ENCODE measurements at places on chromosomes 2 and 18.

- no peak for DNase-seq
Observed at GRCh38 chr2:189267491-189267890, 87.9 kb upstream of the COL5A2 start.

GRCh38 chr18:43620936-43621335, 343.6 kb upstream of the SYT4 start:
- DNase-seq: no peak

- DNase-seq: no peak
Observed at GRCh38 chr2:121245120-121245820, 39.7 kb downstream of the TFCP2L1 start.

GRCh38 chr2:3302751-3303582, 74.7 kb downstream of the EIPR1 start:
- no peak for DNase-seq

DNA sequence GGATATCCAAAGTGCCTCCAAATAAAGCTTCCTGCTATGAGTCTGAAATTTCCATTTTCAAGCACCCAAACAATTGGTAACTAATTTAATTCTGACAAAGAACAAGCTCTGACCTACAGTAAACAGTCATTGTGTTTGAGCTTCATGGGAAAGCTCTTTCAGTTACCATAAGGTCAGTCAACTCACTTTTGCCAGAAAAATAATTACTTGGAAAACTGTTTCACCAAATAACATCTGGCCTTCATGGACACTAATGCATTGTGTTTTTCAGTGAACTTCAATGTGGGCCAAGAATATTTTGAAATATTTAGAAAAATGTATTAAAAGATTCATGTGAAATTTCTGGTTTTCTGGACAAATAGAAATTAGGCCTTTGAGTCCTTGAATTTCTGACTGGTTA, 369.9 kb downstream of the GALR1 start:
- no peak for DNase-seq

- no peak for DNase-seq
Observed at GRCh38 chr2:109105113-109105512, 23.9 kb upstream of the SH3RF3 start.

- DNase-seq: peak; percentile 35
Observed at GRCh38 chr2:176096986-176097819, 2.4 kb upstream of the HOXD12 start.

DNA sequence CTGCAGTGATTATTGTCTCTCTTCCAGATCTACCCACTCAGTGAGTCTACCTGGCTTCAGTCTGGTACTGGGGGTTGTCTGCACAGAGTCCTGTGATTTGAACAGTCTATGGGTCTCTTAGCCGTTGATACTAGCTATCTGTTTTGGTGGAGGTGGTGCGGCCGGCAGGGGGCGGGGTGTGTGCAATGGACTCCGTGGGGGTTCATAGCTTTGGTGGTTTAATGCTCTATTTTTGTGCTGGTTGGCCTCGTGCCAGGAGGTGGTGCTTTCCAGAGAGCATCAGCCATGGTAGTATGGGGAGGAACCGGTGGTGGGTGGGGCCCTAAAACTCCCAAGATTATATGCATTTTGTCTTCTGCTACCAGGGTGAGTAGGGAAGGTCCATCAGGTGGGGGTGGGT, 1120.1 kb upstream of the FAM98A start:
- no peak for DNase-seq

DNA sequence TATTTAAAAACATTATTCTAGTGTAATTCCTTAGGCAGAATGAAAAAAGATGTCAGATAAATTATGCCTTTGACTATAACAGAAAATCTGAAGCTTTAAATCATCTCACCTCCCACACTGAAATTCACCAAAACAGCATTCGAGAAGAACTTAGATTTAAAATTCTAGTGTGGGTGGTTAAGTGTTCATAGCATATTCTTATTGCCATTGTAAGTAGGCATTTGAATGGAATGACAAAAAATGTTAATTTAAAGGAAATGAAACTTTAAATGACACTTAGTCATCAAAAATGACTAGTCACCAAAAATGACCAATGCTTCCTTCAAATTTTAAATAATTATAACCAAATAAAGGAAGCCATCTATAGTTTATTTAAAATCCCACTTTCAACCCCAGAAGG, 7.0 kb upstream of the ZNF407 start:
- DNase-seq: no peak

- no peak for DNase-seq
Observed at GRCh38 chr2:176157499-176158185, 535 bp downstream of the HOXD3 start.

DNA sequence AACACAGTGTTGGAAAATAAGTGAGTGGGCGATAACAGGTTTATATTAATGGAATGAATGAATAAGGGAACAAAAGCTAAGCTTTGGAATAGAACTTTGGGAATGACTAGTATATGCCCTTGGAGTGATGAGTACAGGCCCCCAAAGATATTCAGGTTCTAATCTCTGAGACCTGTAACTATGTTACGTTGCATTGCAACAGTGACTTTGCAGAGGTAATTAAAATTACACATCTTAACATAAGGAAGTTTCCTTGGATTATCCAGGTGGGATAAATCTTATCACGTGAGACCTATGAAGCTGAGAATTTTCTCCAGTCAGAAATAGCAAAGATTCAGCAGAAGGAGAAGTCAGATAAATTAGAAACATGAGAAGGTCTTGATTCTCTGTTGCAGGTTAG, 661.5 kb upstream of the LINC00305 start:
- DNase-seq: no peak

DNA sequence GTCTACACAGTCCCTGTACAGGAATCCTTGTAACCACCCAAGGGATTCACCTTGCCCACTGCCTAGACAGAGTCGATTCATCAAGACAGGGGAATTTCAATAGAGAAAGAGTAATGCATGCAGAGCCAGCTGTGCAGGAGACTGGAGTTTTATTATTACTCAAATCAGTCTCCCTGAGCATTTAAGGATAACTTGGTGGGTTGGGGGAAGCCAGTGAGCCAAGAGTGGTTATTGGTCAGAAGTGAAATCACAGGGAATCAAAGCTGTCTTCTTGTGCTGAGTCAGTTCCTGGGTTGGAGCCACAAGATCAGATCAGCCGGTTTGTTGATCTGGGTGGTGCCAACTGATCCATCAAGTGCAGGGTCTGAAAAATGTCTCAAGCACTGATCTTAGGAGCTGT, 17.8 kb upstream of the FAM98A start:
- no peak for DNase-seq

GRCh38 chr2:53315149-53315548, 452.5 kb upstream of the CHAC2 start:
- DNase-seq: no peak

DNA sequence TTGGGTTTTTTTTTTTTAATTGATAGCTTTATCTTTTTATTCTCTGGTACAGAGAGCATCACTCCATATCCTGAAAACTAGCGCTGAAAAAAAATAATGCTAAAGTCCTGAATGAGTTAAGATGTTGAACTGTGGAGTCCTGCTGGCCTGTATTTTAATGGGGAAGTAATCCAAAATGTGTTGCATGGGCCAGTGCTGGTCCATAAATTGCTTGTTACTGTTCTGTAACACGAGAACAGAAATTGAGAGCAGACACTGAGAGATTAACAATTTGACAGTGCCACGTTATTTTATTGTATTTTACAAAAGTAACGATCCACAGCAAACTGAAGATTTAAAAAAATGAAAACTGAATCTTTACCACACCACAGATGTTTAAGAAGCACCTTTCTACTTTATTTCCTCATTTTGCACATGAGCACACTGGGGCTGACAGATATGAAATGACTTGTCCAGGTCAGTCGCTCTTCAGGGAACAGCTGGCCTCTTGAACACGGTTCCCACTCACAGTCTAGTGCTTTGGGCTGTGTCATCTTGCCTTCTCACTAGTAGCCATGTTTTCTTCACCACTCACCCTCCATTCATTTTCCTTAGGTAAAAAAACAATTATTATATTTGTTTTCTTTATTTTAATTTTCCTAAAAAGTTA, 35.3 kb downstream of the ZCCHC2 start:
- no peak for DNase-seq

DNA sequence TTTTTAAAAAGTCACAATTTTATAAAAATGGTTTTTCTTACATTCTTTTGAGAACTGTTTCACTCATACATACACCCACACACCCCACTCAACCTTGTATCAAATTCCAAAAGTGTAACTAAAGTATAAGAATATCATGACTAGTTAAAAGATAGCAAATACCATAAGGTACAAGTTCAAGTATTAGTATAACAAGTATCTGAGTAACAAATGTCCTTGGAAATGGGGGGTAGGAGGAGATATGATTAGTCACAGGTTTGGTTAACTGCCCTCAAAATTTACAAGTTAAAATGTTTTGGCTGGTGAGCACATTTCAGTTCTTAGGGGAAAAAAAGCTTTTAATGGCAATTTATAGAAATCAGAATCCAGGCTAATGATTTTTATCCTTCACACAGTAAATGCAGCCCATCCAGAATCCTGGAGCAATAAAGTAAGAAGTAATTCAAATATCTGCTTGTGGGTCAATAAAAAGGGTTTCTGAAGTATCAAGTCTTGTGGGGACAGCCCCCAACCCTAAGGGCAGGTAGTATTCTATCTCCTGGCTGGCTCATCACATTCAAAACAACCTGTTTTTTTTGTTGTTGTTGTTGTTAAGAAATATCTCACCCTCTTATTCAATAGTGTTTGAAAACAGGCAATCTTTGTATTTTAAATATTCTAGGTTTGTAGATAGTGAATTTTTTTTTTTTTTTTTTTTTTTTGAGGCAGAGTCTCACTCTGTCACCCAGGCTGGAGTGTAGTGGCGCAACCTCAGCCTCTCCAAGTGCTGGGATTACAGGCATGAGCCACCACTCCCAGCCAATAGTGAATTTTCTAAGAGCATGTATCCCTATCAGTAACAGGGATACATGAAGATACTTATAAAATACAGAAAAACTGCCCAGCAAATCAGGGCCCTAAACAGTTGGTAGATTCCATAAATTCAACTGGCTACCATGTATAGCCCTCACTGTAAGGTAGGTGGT, 14.5 kb downstream of the IAH1 start:
- no peak for DNase-seq

GRCh38 chr18:55096263-55096951, 137.1 kb upstream of the CCDC68 start:
- no peak for DNase-seq

DNA sequence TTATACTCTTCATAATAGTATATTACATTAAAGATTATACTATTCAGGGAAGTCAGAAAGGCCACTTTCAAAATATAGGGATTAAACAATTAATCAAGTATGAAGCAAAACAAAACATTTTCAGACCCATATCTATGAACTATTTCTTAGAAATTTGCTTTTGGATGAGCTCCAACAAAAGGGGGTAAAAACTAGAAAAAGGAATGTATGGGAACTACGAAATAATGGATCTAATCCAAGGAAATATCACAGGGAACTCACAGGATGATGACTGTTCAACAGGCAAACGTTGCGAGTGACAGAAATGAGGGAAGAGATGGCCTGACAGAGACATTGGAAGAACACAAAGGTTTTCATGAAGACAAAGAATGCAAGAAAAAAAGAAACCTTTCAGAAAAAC, 27.9 kb downstream of the G6PC2 start:
- no peak for DNase-seq

GRCh38 chr2:12008425-12009061, 262.1 kb downstream of the LPIN1 start:
- DNase-seq: no peak

GRCh38 chr2:6887751-6888192, 10.2 kb downstream of the RSAD2 start:
- DNase-seq: no peak

DNA sequence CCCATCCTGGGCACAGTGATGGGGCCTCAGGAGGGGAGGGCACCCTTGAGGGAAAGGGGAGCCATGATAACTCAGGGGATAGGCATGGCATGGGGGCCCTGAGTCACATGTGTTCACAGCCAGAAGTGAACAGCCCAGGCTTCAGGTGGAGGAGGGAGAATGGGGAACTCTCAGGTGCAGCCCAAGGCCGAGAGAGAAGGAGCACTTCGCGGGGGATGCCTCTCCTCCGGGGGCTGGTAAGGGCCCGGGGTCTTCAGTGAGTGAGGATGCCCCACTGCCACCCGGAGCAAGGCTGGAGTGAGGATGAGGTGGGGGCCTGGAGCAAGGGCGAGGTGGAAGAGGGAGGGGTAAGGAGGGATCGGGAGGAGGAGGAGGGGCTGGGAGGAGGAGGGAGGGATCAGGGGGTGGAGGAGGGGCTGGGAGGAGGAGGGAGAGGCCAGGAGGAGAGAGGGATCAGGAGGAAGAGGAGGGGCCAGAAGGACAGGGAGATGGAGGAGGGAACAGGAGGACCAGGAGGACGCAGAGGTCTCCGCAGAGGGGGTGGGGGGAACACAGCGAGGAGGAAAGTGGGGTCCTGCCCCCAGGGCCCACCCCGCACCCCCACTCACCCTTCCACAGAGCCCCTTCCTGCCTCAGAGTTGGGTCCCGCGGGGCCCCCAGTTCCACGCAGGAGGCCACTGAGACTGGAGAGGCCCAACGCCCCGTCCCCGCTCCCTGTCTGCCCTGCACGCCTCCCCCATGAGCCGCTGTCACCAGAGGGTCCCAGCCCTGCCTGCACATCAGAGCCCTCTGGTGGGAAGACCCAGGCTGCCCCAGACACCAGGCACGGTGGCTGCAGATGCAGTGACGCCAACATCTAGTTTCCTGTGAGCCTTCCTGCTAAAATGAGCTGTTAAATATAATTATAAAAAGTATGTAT, 42.8 kb downstream of the RAMP1 start:
- DNase-seq: no peak

GRCh38 chr2:240972636-240973521, 25.5 kb upstream of the SNED1 start:
- no peak for DNase-seq

DNA sequence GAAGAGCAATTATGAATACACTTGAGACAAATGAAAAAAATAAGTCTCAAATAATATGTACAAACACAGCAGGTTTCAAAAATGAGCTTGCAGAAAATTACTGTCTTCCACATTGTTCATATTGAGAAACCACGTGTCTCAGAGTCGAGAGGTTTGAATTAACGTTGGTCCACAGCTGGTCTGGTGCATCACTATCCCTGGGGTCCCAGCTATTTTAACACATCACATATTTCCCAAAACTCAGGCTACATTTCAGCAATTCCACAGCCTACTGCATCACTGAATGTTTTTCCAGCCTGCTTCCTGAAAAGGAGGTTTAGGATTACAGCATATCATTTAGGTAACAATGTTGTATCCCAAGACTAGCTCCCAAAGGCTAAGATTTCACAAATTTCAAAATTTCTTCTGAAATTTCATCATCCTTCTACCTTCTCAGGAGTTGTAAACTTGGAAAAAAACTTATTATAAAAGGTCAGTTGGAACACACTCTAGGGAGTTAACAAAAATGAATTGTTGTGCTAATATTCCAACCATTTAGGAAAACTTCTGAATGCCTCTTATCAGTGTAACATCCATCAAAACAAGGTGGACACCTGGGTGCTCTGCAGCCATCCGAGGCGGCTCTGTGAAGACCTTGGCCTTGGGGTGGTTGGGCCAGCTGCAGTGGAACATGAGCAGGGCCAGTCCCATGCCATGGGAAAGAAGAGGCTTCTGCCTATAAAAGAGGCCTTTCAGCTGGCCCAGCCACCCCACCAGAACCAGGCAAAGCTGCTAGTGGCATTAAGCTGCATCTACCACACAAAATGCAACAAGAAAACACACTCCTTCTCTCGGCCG, 198.1 kb upstream of the RBBP8 start:
- DNase-seq: no peak
